ENCODE measurements at places on chromosomes 13 and 19. TPM values are rescaled to one million over a fixed set of nuclear protein-coding genes. Genes with fewer than 3 reads are reported as not detected.

B3GNT8 gene
- 0.18 TPM for total RNA-seq

- DNase-seq: no peak
Measured at GRCh38 chr13:66977161-66977560, 253.0 kb downstream of the PCDH9 start.

- DNase-seq: peak; percentile 61
Measured at GRCh38 chr19:17052439-17052838, 22.8 kb downstream of the HAUS8 start.

ZNF442 gene
- 7.1 TPM for total RNA-seq

- DNase-seq: no peak
Measured at GRCh38 chr13:50829896-50830295, 13.6 kb downstream of the DLEU7 start.

DNA sequence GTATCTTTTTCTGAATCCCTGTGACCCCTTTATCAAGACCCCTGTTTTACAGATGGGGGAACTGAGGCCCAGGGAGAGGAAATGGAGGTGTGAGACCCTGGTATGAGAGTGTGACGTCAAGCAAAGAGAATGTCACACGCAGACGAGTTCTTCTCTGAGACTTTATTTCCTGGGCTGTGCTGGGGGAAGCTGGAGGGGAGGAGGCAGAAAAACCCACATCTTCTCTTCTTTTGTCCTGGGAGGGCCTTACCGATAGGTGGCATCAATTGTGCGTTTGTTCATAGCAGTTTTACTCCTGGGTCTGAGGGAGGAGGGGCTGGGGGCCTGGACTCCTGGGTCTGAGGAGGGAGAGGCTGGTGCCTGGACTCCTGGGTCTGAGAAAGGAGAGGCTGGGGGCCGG is 4.9 kb upstream of the KLK15 start:
- DNase-seq: no peak

- DNase-seq: no peak
Measured at GRCh38 chr13:73955977-73956500, 178.2 kb downstream of the KLF12 start.

All from cerebellum (tissue), 4 donors.